ENCODE measurements at places on chromosomes 4 and X.

DNA sequence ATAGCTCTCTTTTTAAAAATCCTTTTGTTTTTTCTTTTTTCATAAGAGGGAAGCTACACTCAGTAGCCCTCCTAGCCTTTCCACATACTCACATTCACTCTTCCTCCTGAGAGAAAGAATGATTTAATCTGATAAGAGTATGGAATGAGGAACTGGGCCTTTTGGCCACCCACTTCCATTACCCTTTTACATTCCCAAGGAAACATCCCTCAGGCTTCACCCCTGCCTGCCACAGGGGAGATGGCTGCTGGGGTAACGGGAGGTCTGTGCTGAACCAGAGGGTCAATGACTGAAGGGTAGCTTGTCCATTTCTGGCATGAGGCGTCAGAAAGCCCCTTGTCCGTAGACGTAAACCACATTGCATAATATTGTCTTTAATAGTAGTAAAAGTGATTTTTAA lies 67.2 kb upstream of the CCSER1 start:
- DNase-seq, result no peak

DNA sequence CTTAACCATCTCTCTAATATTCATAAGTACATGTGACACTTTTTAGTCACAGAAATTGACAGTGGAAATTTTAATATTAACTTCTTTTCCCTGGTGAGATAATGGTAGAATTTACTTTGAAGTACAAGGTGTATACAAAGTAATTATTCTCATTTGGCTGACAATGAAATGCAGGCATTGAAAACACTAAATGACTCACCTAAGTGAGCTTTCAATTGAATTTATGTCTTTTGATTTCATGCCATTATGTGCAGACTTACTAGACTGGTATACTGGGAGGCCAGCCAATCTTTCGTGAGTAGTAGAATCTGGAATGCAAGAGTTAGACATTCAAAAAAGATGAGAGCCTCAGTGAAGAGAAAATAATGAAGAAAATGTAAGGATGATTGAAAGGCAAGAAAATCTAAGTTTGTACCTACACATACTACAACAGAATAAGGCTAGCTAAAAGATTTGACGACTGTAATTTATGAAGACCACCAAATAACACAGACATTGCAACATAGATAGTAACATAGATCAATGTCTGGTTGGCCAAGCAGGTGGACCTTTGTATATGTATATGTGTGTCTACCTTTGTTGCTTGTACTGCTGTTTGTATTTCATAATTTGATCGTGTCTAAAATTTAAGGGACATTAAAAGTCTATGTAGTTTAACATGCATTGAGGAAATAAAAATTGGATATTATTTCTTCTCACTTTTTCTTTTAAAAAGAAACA lies 459.7 kb downstream of the IL15 start:
- no peak for DNase-seq

DNA sequence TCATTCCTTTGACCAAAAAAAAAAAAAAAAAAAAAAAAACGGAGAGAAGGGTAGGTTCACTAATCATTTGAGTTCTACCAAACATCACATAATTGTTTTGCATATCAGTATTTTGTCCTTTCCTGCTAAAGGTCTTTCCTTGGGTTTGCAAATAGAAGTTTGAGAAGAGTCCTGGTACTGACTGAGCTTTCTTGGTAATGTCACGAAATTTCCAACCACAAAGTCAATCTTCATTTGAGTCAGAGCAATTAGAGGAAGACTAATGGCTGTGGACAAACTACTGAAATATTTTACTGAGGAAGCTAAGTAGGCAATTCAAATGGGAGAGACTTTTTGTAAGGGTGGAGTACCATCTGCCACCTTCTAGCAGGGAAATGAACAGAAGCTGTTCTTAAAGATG lies 21.7 kb upstream of the CD40LG start:
- DNase-seq, result no peak

- no peak for DNase-seq
Observed at GRCh38 chr4:131054489-131055019, 1958.6 kb downstream of the C4orf33 start.

DNA sequence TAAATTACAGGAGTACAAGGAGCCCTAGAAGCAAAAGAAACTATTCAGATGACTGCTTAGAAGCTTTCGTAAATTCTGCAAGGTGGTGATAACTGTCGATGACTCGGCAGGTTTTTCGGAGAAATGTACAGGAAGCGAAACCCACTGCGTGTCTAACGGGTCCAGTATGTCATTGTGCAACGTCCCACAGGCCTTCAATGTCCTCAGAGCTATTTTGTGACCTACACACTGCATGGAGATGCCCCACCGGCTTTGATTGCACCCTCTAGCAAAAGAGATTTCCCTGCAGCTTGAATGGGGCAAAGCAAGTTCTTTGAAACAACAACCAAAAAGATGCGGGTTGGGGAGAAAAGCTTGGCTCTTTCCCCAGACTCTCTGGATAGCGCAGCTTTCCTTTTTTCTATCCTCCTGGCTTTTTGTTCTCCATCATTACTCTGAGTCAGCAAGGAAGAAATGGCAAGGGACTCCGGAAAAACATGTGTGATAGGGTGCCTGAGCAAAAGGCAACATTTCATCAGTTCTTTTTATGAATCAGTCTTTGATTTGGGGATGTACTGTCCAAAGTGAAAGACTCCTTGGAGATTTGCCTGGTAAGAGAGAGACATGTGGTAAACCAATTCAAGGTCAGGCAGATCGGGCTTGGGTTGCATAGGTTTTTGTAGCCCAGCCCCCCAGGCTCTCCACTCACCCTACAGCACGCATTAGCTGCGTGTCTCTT lies 112.0 kb upstream of the TBL1X start:
- peak; percentile 52 for DNase-seq

DNA sequence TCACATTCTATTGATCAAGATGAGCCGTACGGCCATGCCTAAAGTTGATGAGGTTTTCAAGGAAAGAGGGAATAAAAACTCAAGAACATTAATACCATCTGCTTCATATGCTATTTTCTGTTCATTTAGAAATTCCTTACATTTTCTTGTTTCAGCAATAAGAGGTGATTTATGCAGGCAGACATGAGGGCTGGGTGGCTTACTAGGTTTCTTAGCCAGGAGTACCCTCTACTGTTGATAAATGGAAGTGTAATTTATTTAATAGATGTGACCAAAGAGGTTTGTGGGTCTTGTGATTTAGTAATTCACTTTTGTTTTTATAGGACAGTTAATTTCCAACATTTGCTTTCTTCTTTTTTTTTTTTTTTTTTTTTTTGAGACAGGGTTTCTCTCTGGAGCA lies 6.4 kb upstream of the SMIM9 start:
- peak; percentile 53 for DNase-seq

DNA sequence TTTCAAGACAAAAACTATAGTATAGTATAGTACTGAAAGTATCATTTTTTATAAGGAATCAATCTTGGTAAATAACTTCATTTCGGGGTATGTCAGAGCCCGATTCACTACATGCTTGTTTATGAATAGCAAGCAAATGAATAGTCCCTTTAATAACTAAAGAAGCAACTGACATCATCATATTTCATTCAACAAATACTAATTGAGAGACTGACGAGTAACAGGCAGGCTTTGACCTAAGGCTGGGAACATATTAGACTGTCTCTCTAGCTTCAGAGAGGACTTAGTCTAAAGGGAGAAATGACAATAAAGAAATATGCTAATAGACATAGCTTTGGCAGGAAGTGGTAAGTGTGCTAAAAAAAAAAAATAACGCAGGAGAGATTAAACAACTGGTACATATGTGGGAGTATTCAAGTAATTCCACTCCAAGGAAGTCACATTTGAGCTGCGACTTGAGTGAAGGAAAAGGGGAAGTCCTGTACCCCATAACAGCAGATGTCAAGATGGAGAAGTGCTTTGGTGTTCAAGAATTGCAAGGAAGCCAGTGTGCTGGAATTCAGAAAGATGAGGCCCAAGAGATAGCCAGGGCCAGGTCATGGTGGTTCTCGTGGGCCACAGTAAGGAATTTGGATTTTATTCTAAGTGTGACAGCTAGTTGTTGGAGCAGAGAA lies 284.9 kb downstream of the FBXO8 start:
- DNase-seq, result no peak

DNA sequence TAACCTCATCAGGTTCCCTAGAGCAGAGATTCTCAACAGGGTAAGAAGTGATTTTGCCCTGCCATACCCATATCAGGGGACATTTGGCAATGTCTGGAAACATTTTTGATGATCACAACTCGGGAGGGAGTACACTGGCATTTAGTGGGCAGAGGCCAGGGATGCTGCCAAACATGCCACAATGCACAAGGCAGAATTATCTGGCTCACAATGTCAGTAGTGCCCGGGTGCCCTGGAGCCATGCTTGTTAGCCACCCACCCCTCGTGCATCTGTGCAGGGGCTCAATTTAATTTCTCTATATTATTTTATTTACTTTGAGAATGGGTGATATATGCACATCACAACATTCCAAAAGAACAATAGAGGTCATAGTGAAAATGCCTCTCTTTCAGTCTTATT lies 82.0 kb upstream of the DHX15 start:
- DNase-seq, result no peak

GRCh38 chr4:2868877-2869487 lies 25.3 kb downstream of the ADD1 start:
- DNase-seq, result no peak

GRCh38 chr4:123577225-123577906 lies 180.8 kb downstream of the SPRY1 start:
- DNase-seq, result no peak

DNA sequence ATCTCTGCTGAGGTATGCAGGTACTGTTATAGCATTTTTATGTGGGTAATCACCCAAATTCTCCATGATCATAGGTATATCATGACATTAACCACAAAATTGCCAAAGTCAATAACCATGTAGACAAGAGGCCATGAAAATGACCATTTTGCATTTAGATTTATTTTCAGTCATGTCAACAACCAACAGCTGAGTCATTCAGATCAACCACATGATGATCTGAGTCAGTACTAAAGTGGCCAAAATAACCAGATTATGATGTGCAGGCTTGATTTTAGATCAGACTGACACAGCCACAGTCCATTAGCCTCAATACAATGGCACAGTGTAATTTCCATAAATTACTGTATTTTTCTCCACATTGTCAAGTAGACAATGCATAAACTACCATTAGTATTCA lies 240.5 kb downstream of the GRIA3 start:
- no peak for DNase-seq

DNA sequence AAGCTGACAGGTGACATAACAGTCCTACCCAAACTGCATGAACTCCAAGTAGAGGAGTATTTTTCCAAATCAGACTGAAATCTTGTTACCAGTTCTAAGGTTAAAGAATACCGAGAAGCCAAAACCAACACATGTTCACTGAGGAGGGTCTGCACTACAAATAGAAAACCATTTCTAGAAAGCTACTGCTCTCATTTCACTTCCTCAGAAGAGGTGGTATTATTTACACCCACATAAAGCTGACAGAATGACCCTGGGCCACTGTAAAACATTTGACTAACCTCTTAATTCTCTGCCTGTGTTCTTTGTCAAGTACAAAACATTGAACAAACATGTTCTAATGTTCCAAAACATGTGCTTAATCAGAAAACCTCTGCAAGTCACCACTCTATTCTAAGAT lies 95.8 kb downstream of the IQCM start:
- DNase-seq, result no peak

DNA sequence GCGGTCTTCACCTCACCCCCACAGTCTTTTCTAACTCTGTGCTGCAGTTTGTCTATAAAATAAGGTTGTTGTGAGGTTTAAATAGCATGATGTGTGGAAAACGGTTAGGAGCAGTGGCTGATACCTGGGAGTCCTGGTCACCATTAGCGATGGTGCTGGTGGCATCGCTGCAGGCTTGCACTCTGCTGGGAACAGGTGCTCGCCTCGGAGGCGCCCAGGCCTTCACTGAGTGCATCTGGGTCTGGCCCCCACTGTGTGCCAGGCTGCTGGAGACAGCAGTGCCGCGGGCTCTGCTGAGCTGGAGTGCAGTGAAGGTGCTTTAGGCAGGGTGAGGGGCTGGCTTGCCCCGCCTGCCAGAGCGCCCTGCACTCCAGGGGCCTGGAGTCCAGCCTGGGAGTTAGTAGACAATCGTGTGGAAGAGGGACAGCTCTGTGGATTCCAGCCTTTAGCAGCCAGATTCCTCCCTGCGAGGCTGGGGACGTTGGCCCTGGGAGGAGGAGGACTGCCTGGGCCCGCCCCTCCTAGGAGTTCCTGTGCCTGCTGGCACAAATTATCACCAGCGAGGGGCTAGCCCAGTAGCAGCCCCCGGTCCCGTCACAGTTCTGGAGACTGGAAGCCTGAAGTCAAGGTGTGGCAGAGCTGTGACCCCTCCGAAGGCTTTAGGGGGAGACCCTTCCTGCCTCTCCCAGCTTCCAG lies 7.3 kb downstream of the RGS12 start:
- no peak for DNase-seq

GRCh38 chr4:135900956-135901355 lies 1631.3 kb downstream of the PCDH18 start:
- no peak for DNase-seq

GRCh38 chr4:99806545-99806944 lies 10.1 kb upstream of the DAPP1 start:
- no peak for DNase-seq

GRCh38 chr4:148481636-148482035 lies 39.4 kb upstream of the NR3C2 start:
- DNase-seq, result no peak

DNA sequence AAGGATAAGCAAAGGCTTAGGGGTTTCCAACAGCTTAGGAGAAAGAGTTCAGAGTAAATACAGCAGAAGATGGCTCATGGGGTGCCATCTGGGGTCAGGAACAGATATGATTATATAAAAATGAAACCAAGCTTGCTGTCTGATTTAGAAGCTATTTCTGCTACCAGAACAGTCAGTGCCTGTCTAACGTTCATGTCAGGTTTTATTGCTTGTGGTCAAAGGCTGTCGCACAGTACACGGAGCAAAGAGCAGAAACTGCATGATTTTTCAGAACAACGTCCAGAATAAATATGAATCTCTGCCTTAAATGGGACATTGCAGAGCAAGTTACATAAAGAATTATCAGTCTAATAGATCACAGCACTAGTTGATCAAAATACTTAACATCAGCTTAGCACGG lies 17.4 kb downstream of the CETN2 start:
- DNase-seq, result no peak

DNA sequence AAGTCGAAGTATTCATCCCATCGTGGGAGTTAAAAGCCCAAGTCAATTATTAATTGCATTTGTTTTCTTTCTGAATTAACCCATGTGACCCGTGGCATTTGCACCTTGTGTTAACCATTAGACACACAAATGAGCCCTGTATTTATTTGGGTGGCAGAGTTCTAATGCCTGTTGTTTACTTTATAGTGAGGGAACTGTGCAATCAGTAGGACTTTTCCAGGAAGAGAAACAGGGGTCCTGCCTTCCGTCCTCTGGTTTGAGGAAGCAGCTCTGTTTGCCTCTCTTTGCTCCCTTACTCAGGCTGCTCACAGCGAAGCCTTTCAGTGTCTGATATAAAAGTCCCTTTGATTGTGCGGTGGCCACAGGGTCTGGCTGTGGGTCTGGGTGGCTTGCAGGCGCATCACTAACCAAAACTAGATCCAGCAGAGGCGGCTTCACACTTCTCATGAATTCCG lies 263.6 kb downstream of the PTTG2 start:
- DNase-seq, result no peak

GRCh38 chr4:8846046-8846720 lies 25.5 kb downstream of the HMX1 start:
- DNase-seq, result no peak
